ENCODE measurements at places on chromosomes 7 and 10.

DNA sequence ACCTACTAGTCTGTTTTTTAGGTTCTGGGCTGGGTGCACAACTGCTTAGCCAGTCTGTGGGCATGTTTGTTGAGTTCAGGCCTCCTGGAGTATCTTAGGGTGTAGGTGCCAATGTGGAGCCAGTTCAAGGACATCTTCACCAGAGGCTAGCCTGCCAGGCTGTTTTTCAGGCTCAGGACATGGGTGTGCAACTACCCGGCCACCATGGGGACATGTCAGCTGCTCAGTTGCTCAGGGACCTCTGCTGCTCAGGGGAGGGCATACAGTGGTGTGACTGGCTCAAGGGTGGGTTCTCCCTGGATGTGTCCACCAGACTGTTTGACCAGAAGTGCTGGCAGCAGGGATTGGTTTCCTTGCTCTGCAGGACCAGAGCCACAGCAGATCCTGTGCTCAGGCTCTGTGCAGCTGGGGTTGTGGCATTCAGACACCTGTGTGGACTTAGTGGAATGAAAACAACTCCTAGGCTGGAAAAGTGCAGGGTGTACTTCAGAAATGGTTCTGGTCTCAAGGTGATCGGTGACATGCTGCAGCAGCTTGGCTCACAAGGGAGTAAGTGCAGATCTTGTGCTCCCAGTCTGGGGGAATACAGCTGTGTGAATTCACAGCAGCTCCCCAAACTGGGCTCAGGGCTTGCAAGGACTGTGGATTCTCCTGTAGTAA, 44.8 kb downstream of the PALS2 start:
- DNase-seq, result no peak

DNA sequence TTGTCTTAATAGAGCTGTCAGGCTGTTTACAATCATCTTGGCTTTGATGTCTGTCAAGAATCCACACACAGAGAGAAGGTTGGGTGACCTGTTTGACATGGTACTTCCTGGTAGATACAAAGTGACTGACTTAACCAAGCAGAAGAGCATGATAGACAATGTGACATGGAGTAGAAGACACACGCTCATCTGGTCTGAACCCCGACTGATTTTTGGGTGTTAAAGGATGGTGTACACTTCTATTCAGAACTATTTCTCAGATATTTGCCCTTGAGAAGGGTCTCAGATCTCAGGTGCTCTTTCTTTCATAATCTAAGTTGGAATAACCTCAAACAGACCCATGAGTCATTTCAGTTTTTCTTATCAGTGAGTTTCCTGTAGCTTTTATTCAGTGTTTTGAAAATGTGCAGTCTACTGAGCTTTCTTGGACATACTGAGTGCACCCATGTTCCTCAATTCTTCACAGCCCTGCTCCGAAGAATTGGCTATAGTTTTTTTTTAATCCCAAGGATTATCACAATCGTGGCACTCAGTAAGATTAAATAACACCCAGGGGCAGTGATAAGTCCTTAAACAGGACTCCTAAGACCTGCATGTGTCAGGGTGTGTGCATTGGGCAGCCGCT, 46.4 kb upstream of the NXPH1 start:
- no peak for DNase-seq

- no peak for DNase-seq
Measured at GRCh38 chr10:54909165-54909564, 108.1 kb upstream of the PCDH15 start.

DNA sequence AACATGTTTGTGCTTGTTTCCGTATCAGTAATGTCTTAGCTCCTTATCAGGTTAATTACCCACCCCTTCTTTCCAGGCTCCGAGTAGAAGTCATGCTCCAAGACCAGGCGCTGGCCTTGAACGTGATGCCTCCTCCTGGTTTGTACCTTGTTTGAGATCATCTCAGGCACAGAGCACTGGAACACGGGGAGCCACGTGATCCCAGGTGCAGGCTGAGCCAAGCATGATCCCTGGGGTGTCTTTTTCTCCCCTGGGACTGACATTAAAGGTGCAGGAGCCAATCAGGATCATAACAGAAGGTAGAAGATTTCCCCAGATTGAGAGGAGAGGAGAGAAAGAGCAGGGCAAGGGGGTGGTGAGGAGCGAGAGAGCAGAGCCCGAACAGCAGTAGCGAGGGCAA, 626.1 kb upstream of the GALNT17 start:
- DNase-seq, result no peak

DNA sequence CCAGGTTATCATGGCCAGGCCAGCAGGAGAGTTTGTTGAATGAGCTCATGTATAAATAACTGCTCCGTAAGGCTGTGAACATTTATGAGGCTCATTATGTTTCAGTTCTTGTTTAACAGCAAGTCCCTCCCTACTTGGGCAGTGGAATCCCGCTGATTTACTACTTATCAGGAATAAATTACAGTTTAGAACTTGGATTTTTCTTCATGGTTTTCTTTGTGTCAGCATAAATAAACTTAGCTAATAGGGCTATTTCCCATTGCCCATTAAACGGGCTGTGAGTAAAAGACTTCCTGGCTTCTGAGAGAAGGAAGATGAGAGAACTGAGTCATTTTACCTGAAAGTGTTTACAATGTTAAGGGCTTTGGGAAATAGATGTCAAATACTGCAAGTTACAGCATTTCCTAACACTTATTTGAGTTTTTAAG, 701.6 kb upstream of the ANKRD30A start:
- no peak for DNase-seq

GRCh38 chr10:43795639-43796038, 147.0 kb upstream of the ZNF32 start:
- DNase-seq, result no peak

DNA sequence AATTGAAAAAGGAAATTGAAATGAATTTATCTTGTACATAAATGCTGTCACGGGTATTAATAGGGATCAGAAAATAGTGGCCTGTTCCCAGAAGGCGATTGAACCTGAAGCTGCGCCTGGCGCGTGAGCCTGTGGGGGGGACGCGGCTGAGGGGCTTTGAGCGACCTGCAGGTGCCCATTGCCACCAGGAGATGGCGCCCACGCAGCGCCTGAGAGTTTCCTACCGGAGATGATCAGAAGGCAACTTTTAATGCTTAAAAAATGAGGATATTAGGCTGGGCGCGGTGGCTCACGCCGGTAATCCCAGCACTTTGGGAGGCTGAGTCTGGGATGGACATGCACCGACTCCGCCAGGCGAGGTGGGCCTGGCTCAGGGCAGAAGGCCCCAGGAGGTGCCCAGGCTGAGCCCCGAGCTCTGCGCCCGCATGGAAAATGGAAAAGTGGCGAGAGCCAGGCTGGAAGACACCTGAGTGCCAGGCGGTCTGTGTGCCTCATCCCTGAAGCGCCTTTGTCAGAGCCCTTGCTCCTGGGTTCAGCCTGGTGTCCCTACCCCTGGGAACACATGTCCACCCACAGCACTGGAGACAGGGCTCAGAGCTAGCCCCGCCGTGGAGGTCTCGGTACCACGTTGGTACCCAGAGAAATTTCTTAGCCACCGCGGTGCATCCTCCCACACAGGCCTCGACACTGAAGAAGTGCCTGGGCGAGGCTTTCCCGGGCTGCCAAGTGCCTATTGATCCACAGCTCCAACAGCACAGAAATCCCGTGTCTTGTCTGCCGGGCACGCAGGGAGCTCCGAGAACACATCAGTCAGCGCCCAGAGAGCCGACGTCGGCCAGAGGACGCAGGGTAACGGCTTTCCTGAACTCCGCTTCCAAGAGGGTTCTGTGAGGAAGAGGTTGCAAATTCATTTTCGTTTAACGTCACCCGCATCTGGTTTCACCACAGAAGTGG, 117.4 kb downstream of the INPP5A start:
- peak; percentile 53 for DNase-seq

DNA sequence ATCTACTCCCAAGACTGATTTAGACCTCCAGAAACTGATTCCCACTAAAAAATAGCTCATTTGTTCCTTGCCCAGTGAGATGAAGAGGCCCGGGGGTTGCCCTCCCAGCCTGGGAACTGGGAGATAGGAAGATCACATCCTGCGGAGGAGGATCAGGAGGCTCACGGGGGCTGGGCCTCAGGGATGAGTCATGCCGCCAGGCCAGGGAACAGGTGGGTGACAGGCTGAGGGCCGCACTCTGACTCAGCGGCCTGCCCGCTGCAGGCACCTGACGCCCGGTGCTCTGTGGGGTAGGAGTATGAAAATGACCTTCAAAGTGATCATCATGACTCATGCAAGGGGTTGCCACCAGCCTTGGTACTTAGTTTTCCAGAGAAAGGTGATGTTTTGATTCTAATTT, 104.5 kb upstream of the ZPBP start:
- peak; percentile 73 for DNase-seq

- DNase-seq, result no peak
Measured at GRCh38 chr7:96219378-96220130, 102.3 kb downstream of the SLC25A13 start.

DNA sequence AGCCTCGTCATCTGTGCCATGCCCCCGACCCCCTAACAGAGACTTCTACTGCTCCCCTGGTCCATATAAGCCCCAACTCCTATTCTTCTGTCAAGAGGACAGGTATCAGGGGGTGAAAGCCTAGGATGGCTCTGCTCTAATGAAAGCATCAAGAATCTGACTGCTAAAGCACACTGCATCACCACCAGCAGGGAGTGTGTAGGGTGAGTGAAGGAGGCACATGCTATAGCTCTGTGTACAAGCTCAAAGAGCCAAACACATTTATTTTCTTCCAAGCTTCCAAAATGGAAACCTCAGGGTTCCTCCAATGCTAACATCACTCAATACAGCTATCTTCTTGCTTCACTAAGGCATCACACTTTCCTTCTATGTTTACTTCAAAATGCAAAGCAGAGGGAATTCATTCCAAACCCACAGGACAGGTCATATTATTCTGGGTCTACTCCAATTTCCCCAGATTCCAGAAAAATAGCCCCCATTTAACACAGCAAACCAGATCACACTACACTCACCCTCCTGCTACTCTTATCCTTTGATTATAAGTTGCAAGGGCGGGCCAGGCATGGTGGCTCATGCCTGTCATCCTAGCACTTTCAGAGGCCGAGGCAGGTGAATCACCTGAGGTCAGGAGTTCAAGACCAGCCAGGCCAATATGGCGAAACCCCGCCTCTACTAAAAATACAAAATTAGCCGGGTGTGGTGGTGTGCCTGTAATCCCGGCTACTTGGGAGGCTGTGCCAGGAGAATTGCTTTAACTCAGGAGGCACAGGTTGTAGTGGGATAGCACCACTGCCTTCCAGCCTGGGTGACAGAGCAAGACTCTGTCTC, 36.6 kb downstream of the RHEB start:
- DNase-seq, result no peak

GRCh38 chr10:61397175-61397986, 55.8 kb downstream of the TMEM26 start:
- no peak for DNase-seq

- no peak for DNase-seq
Measured at GRCh38 chr7:13069841-13070240, 382.4 kb downstream of the ARL4A start.

DNA sequence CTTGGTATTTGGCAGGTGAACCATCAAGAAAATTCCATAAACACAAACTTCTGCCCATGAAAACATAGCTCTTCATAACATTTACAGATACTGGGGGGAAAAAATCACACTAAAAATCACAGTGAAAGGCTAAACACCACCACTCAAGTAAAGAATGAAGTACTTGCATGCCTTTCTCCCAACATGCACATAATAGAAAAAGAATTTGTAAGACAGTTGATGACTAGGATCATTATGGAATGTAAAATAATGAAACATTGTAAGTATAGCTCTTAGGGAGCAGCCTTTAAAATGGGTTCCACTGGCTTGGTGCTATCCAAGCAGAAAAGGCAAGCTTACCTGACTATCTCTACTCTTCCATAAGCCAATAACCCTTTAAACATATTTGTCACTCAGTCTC, 299.9 kb upstream of the LRRN3 start:
- no peak for DNase-seq

DNA sequence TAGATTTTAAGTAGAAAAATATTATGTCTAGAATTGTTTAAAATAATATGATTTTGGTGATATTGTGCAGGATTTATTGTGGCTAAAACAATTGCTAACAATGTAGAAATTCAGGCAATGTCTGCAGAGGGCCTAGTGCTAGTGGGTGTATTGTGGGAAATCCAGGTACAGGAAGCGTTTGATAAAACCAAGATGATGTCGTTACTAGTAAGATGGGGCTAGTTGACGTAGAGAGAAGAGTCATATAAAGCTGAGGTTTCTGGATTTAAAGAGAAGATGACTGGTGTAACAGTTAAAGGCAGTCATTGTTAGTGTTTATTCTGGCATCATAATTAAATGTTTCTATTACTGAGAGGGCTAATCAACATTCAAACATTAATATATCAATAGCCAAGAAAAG, 43.5 kb downstream of the ADK start:
- no peak for DNase-seq

GRCh38 chr10:70292004-70292403, 8.2 kb upstream of the NPFFR1 start:
- DNase-seq, result no peak

DNA sequence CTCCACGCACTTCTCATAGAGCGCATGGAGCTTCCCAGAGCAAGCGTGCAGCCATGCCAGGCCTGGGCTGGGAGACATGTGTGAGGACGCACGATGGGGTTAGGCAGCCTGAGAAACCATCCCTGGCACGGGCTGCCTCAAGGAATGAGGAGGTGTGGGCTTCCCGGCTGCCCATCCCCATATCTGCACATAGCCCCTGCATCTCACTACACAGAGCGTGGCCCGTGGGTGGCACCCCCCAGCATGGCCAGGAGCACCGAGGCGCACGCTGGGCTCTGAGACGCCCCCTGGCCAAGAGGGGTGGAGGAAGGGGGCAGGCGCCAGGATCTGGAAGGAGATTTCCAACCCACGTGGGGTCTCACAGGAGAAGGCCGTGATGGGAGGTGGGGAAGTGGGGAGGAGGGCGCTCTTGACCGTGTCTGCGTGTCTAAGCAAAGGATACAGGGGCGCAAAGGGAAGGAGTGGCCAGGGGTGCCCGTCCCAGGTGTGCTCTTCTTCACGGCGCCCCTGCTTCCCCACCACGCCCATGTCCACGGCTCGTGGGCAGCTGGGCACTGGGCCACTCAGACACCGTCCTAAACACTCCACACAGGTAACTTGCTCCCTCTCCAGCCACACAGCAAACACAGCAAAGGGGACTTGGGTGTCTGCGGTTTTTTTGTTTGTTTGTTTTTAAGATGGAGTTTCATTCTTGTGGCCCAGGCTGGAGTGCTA, 340.5 kb downstream of the PTPRN2 start:
- no peak for DNase-seq

DNA sequence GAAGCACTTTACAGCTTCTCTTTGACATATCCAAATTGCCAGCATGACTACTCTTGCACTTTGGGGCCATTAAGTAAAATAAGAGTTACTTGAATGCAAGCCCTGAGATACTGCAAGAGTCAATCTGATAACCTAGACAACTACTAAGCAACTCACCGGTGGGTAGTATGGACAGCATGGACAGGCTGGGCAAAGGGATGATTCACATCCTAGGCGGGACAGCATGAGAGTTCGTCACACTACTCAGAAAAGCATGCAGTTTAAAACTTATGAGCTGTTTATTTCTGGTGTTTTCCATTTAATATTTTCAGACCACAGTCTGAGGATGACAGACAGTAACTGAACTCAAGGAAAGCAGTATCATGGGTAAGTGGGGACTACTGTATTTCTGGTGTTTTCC, 84.0 kb downstream of the ORC5 start:
- no peak for DNase-seq
